Activated T-cell treated with anti-CD3 and anti-CD28 coated beads for 4 hours (primary cell): ENCODE measurements at places on chromosomes 7 and 10.

- no peak for DNase-seq
Observed at GRCh38 chr7:117656806-117657205, 177.0 kb downstream of the CFTR start.

- no peak for DNase-seq
Observed at GRCh38 chr7:28106321-28106829, 74.2 kb downstream of the JAZF1 start.

DNA sequence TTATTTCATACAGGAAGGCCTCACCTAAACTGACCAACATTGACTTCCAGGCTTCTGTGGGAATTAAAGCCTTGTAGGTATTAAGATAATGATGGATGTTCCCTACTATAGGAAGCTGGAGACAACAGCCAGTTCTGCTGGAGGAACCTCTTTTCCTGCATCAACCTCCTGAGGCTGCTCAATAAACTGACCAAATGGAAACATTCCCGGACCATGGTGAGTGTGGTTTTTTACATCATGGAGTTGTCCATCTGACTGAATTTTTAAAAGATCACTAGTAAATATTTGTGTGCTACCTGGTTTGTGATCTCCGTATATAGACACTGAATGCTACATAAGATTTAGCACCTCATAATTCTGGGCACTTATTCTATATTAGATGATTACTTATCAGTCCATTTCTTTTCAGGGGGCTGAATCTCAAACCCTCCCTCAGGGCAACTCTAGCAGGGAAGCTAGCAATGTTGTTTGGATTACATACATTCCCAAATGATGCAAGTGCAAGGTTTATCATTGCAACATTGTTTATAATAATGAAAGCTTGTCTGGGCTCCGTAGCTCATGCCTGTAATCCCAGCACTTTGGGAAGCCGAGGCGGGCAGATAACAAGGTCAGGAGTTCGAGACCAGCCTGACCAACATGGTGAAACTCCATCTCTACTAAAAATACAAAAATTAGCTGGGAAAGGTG is 21.5 kb upstream of the SMKR1 start:
- no peak for DNase-seq

DNA sequence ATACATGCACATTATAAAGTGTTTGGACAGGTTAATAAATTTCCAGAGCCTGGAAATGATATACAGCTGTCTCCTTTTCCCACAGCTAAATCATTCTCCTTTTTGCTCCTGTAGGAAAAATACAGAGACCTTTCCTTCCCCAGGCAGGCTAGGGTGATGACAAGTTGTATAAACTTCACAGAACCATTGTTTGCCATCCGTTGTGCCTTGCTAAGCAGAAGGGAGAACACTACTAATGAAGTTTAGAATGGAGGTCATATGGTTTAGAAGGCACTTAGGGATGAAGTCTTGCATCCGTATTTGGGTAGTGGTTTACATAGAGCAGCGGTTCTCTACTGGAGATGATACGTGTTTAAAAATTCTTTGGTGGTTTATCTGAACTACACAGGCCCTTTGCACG is 46.0 kb downstream of the NAMPT start:
- DNase-seq = no peak

DNA sequence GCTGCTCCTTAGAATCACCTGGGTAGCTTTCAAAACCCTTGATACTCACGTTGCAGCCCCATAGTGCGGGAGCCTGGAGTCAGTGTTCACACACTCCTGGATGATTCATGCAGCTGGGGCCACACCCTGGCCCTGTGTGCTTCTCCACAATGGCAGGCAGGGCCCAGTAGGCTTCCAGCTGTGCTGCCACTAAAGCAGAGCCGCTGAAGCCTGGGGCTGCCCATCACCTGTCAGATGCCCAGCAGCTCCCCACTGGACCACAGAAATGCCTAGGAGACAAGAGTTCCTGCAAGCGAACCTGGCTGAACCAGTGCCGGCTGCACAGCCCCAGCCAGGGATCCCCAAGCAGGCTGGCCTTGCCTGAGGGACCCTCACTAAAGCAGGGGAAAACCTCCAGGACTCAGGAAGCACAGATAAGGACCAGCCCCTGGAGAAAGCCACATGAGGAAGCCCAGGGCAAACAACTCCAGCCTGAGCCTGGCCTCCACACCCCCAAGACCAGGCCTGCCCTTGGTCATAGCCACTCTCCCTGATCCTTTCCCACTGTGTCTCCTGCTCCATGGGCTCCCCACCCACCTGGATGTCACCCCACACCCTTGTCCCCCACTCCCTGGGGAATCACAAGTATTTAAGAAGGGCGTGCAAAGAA is 111.9 kb downstream of the GRID1 start:
- no peak for DNase-seq

DNA sequence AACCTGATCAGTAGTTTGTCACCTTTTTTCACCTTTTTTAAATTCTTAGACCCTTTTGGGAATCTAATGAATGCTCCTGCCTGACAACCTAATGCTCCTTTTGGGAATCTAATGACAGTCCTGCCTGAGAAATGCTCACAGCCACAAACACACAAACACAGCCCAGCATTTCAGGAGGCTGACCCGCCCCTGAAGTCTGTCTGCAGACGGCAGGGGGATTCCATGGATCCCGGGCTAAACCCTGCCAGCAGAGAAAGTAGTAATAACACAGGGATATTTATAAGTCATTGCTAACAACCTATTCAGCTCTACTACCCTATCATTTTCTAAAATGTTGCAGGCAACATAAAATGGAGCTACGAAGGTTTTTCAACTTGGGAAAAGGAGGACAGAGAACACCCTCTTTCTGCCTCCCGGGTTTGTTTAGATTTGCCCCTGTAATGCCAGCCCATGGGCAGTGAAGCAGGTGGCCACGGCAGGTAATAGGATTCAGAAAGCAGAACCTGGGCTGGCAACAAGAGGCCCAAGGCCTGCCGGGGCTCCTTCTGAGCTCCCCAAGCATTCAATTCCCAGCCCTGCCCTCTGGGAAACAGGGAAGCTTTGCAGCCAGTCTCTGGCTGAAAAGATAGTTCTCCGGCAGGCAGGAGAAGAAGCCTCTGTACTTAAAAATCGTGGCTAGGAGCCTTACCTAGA is 65.2 kb downstream of the CREB3L2 start:
- no peak for DNase-seq

- DNase-seq = no peak
Observed at GRCh38 chr7:41928781-41929180, 225.9 kb upstream of the INHBA start.

DNA sequence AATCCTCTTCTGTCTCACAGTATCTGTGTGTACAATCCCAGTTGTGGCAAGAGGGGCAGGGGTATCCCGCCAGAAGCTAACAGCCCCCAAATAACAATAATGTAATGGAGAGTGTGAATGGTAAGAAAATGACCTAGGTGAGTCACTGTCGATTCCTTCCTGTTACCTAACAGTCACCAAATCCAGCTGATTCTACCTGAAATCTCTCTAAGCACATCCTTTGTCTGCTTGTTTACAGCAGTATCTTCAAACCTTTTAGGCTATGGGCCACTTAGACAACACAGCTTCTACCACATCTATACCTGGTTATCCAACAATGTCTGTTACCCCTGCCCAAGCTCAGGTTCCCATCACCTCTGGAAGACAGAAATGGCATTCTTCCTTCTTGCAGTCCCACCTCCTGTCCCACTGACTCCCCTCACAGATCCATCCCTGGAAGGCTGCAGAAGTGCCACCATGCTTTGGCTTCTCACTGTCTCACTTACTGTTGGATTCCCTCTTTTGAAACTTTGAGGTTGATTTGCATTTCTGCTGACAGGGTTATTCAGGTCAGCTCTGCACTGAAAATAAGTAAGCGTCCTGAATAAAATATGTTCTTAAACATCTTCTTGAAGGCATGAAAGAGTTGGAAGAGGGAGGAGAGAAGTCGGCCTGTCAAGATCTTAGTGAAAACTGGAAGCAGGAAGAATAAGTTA is 13.1 kb downstream of the PIP4K2A start:
- no peak for DNase-seq

DNA sequence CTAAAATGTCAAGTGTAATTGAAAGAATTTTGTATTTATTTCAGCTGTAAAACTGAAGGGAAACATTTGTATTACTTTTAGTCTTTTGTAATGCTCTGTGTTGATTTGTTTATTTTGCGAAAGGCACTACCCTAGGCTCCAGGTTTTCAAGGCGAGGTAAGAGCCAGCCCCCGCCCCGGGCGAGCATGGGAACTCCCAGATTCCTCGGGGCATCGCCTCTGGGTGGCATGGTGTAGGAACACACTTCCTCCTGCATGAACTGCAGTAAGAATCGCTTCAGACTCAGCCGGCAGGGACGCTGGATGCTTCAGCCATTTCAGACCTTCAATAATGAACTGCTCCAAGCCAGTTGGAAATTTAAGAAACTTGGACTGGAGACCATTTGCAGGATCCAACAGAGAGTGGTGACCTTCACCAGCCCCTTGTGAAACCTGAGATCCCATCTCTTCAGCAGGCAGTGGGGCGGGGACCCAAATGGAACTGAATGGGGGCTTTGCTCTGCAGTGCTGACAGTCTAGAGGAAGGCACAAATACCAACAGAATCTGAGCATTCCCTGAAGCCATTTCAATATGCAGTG is 544.3 kb upstream of the MGMT start:
- no peak for DNase-seq

DNA sequence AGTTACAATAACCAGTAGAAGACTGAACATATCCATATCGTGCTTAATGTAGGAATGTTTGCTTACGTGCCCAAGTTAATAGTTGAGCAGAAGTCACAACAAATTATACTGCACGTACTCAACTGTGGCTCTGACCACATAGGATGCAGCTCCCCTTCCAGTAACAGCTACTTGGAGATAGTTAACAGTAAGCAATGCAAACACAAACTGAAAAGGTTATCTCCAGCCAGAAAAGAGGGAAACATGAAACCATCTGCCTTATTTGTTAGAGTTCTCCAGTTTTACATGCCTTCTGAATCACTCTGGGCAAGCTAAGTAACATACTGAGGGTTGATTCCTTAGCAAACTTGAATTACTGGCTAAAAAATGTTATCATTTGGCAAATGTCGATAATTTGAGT is 9.8 kb downstream of the DHX32 start:
- DNase-seq = no peak

GRCh38 chr10:56035489-56035888 is 325.6 kb downstream of the ZWINT start:
- no peak for DNase-seq

- DNase-seq = no peak
Observed at GRCh38 chr10:60534761-60535389, 145.2 kb upstream of the ANK3 start.

DNA sequence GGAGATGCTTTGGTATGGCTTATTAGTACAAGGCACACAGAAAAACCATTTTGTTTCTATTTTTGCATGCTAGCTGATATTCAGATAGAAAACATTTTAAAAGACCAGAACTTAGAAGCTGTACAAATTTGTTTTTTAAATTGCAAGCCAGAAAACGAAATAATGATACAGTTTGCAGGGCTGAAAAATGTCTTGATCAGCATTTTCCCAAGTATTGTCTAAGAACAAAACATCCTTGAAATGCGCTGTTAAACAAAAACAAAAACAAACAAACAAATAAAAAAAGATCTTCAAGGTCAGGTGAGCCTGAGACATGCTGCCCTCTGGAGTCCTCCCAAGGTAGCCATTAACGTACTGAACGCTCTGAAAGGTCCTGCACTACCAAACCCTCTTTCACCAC is 98.3 kb downstream of the VIM start:
- no peak for DNase-seq

DNA sequence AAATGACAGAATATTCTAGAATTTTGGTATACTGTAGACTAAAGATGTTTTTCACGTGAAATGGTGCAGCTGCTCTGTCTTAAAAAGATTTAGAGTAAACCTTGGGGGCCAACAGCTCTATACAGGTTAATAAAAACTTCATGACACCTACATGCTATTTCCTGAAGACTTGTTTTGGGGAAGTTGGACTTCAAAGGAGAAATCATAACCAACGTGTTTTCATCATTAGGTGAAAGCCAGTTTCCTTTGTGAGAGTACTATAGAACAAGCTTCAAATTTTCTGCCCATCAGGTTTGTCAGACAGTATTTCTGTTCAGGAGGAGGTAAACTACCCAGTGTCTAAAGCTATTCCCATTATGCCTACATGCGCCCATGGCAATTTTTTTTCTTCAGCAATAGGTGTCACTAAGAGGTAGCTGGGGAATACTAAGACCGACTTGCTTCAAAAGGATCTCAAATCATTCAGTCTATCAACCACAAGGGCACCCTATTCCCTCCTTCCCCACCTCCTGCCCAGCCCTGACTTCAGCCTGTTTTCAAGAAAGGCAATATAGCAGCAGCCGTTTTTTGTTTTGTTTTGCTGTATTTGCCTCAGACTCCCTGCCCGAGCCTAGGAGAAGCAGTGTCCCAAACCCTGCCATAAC is 237.3 kb upstream of the SP8 start:
- DNase-seq = no peak

DNA sequence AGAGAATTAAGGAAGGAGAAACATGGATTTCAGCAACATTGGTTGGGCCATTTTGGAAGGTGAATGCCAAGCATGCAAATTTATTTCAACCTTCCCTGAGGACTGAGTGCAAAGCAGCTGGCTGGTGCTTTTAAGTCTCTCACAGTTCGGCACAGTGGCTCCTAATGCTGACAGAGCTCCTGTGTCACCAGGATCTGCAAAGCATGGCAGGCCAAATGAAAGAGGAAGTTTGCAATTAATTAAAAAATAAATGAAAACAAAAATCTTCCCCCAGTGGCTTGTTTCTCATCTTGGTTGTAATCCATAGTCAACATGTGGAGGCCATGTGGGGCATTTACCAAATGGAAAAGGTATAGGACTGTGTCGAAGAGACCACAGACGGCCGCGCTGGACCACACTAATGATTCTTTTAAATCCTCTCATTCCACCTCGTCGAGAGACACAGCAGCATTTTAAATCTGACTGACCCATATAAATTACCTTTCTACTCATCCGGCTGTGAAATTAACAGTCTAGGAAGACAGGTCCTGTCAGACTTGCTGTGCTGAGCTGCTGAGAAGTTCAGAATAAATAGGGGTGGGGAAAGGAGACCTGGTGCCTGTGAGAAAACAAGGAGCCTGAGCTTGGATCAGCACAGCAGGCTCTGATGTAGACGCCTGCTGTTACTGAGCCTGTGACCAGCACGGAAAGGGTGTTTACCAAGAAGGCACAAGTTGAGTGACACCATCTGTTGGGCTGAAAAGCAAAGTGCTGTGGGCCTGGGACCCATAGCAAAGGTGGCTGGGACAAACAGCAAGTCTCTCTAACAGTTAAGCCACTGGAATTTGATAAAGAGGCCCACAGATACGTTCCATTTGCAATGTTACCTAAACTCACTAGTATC is 136.0 kb upstream of the COL1A2 start:
- no peak for DNase-seq

- no peak for DNase-seq
Observed at GRCh38 chr10:96502561-96503282, 11.0 kb downstream of the TLL2 start.
